Naive B cell (primary cell): ENCODE measurements at places on chromosomes 3 and 15.

- no peak overlapping the region for H3K4me3 ChIP-seq
- no peak for DNase-seq
- no peaks in the 10 kb centered on the region for H3K36me3 ChIP-seq
- no peaks in the 10 kb centered on the region for H3K27me3 ChIP-seq
Measured at GRCh38 chr3:143209715-143210059, 90.1 kb downstream of the CHST2 start.

DNA sequence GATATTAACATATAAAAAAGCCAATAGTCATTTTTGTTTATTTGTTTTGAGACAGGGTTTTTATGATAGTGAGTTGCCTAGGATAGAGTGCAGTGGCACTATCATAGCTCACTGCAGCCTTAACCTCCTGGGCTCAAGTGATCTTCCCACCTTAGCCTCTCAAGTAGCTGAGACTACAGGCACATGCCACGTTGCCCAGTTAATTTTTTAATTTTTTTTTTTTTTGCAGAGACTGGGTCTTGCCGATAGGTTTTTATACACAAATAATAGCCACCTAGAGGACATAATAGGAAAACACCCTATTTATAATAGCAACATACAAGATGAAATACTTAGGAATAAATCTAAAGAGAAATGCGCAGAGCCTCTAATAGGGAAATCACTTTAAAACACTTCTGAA is 13.3 kb downstream of the EIF3J start:
- DNase-seq: peak; percentile 21
- H3K27ac ChIP-seq: peak overlapping the region; percentile 35
- H3K27me3 ChIP-seq: no peaks in the 10 kb centered on the region
- H3K4me3 ChIP-seq: peak overlapping the region; percentile 10
- no peaks in the 10 kb centered on the region for H3K36me3 ChIP-seq
- H3K4me1 ChIP-seq: peaks cover 23% of the 10 kb centered on the region

- no peaks in the 10 kb centered on the region for H3K36me3 ChIP-seq
- peaks cover 16% of the 10 kb centered on the region for H3K27me3 ChIP-seq
- H3K27ac ChIP-seq: no peak overlapping the region
- DNase-seq: no peak
- no peak overlapping the region for H3K4me3 ChIP-seq
- no peaks in the 10 kb centered on the region for H3K4me1 ChIP-seq
Measured at GRCh38 chr15:71748293-71748718, 62.0 kb upstream of the NR2E3 start.

- H3K27me3 ChIP-seq: no peaks in the 10 kb centered on the region
- no peaks in the 10 kb centered on the region for H3K36me3 ChIP-seq
- DNase-seq: peak; percentile 48
Measured at GRCh38 chr3:177361081-177361938, 164.0 kb upstream of the TBL1XR1 start.

DNA sequence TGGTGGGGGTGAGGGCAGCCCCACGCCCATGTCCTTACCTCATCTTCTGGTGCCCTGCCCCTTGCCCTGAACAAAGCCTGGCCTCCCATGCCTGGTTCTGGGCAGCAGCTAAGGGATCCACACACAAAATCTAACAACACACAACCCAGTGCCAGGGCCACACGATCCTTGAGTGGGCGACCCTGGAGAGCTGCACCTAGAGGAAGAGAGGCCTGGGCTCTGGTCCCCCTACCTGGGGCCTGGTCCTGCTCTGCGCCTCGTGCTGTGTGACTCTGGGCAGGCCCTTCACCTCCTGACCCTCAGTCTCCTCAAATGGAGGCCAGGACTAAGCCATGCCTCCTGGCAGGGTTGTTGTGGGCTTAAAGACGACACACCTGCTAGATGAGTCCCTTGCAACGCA is 20.0 kb upstream of the C3orf22 start:
- no peaks in the 10 kb centered on the region for H3K36me3 ChIP-seq
- peaks cover 24% of the 10 kb centered on the region for H3K27me3 ChIP-seq
- no peak overlapping the region for H3K27ac ChIP-seq
- DNase-seq: no peak

GRCh38 chr3:193771011-193771652 is 178.1 kb downstream of the OPA1 start:
- H3K4me3 ChIP-seq: no peak overlapping the region
- H3K27ac ChIP-seq: no peak overlapping the region
- H3K4me1 ChIP-seq: peaks cover 4% of the 10 kb centered on the region

DNA sequence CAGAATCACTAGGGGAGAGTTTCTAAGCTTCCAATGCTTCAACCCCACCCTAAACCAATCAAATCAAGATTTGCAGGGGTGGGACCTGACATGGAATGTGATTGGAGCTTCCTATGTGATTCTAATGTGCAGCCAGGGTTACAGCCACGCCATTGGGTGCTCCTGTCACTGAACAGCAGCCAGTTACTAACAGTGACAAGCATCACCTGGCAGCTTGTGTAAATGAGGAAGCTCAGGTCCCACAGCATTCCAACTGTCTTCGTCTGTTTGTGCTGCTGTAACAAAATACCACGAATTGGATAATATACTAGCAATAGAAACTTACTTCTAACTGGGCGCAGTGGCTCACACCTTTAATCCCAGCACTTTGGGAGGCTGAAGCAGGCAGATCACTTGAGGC is 294.9 kb downstream of the SHQ1 start:
- H3K27ac ChIP-seq: no peak overlapping the region
- DNase-seq: no peak
- H3K4me3 ChIP-seq: no peak overlapping the region
- peaks cover 33% of the 10 kb centered on the region for H3K4me1 ChIP-seq
- H3K36me3 ChIP-seq: peaks cover 13% of the 10 kb centered on the region

DNA sequence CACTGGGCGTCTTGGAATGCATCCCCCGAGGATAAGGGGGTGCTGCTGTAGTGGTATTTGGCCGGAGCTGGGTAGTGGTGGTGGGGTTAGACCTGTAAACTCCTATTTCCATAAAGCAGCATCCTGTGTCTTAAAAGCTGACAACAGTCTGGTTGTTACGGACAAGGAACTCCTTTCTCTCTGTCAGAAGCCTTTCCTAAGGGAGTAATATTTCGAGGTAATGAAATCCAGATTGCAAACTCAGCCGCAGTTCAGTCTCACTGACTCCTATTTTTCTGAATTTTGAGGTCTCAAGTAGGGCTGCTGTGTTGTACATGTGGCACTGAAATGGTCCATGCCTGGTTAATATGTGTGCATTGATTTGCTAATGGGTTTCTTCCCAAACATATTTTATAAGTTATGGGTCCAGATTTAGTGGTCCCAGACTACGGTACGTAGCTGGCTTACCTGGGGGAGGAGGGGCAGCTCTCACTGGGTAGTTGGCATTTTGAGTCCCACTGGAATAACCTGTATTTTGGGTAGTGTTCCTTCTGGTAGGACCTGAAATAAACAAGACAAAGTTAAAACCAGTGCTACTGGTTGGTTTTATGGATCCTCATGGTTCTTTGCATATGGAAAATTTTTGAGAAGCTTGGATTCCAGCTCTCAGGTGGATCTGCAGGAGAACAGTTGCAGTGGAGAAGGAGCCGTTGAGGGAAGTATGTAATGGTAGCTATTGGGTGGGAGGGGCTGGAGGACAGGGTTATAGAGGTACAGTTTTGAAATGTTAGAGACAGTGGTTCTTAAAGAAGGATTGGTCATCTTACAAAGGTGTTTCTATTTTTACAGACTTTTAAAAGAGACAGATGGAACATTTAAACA is 48.6 kb upstream of the LDHAL6B start:
- H3K36me3 ChIP-seq: peaks cover 19% of the 10 kb centered on the region
- DNase-seq: no peak
- no peaks in the 10 kb centered on the region for H3K4me1 ChIP-seq
- no peaks in the 10 kb centered on the region for H3K27me3 ChIP-seq

DNA sequence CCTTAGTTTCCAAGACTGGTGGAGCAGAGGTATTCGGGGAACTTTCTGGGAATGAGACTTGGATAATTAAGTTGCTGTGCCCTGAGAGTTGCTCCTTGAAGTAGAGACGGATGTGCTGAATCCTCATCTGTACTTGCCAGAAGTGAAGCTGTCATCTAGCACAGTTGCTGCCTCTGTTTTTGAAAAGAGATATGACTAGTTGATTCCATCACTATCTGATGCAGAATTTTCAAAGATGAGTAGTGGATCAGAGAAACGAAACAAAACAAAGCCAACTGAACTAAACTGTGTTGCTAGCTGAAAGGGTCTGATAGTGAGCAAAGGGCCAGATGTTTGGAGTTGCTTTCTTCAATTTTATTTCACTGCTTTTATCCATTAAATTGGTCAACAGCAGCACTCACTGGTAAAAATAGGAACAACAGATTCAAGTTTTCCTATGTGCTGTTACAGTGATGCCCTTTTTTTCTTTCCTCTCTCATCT is 52.7 kb downstream of the MITF start:
- no peaks in the 10 kb centered on the region for H3K4me1 ChIP-seq
- no peak overlapping the region for H3K27ac ChIP-seq
- DNase-seq: no peak
- H3K4me3 ChIP-seq: no peak overlapping the region
- no peaks in the 10 kb centered on the region for H3K27me3 ChIP-seq
- no peaks in the 10 kb centered on the region for H3K36me3 ChIP-seq

DNA sequence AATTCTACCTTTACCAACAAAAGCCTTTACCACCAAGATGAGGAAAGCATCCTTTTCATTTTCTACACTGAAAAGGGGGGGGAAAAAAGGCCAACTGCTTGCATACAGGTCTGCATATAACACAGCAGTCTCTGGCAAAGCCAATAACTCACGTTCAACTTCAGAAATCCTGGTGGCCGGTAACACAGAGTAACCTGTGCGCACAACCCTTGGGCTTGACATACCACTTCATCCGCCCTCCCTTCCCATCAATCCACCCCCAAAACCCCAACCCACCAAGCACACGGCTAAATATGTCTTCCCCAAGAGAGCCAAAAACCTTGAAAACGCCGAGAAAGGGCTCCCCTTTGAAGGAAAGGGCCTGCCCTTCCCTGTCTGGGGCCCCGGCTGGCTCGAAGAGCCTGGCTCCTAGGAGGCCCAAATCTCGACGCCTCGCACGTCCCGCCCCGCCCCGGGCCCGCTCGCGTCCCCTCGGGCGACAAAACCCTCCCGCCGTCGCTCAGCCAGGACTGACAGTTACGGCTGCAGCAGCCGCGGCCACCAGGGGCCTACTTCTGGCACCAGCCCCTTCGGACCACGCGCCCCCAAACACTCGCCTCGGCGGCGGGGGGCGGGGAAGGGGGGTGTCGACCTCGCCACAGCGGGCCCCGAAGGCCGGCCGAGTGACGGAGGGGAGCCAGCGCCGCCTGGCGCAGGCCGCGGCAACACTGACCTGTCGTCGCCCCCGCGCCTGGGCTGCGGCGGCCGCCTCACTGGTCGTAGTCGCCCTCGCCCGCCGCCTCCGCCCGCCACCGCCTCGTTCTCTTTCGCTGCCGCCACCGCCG is 835 bp downstream of the UBE3A start:
- peaks cover 49% of the 10 kb centered on the region for H3K4me1 ChIP-seq
- H3K27me3 ChIP-seq: no peaks in the 10 kb centered on the region
- H3K36me3 ChIP-seq: peaks cover 3% of the 10 kb centered on the region
- H3K4me3 ChIP-seq: peak overlapping the region; percentile 95
- peak; percentile 67 for DNase-seq
- peak overlapping the region; percentile 94 for H3K27ac ChIP-seq

GRCh38 chr15:48289628-48290027 is 41.6 kb upstream of the DUT start:
- H3K4me3 ChIP-seq: no peak overlapping the region
- H3K36me3 ChIP-seq: no peaks in the 10 kb centered on the region
- no peak for DNase-seq
- no peak overlapping the region for H3K27ac ChIP-seq

DNA sequence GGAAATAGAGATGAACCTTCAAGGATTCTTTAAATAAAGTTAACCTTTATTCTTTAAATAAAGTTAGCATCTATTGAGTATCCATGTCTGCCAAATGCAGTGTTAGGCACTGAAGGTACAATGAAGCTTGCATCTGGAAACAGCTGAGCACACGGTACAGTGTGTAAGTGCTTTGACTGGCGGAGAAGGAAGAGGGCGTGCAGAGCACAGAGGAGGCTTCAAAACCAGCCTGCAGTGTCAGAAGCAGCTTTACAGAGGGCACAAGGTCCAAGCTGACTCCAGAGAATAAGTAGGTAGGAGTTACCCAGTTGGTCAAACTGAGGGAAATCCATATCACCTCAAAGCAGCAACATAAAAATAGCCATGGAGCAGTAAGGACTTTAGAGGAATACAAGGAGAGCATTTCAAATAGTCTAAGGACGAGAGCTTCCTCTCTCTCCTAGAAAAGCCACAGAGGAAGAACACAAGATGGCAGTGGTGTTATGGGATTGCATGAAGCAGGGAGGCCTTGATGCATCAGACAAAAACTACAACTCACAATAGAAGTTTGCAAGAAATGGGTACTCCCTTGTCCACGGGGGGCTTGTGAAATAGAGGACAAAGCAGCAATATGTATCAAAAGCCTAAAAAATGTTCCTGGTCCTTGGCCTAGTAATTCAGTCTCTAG is 60.3 kb upstream of the PPP2R3A start:
- no peak overlapping the region for H3K27ac ChIP-seq
- H3K27me3 ChIP-seq: peaks cover 4% of the 10 kb centered on the region
- DNase-seq: no peak
- no peak overlapping the region for H3K4me3 ChIP-seq

DNA sequence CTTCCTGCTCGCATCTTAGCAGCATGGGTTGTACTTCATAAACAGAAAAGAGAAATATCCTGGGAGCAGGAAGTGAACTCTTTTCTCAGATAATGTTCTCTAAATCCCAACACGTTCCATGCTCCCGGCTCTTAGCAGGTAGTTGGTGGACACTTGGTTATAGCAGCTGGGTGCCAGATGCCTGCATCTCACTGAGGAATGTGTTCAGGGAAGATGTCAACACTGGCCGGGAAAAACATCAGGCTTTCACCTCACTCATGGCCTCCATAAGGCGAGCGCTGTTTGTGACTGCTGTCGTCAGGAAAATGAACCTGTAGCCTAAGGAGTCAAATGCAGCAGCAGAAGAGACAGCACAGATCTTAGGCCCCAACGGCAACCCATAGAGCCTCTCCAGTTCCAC is 4.4 kb upstream of the PRC1 start:
- peaks cover 11% of the 10 kb centered on the region for H3K36me3 ChIP-seq
- H3K4me3 ChIP-seq: peak overlapping the region; percentile 38
- peaks cover 3% of the 10 kb centered on the region for H3K4me1 ChIP-seq

DNA sequence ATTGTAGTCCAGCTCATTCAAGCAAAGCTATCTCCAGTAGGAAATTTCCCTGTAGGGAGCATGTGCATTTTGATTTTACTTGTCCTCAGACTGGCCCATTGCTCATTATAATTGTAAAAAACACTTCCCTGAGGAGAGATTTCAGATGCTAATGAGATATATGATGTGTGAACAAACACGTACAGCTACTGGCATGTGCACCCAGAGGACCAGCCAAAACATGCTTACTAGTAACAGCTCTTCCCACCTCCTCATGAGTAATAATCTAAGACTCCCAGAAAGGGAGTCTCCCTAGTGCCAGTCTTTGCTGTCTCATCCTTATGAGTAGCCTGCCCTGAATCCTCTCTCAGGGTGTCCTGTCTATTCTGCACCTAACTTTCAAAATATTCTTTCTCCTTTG is 43.4 kb downstream of the FBXO22 start:
- no peaks in the 10 kb centered on the region for H3K36me3 ChIP-seq
- no peaks in the 10 kb centered on the region for H3K4me1 ChIP-seq
- no peak overlapping the region for H3K27ac ChIP-seq
- H3K27me3 ChIP-seq: peaks cover 5% of the 10 kb centered on the region
- no peak for DNase-seq
